Stimulated activated CD4-positive, alpha-beta T cell treated with anti-CD3 and anti-CD28 coated beads, Interleukin-1b, Interleukin-23, amount 100 ng/mL, for 48 hours (primary cell): ENCODE measurements at places on chromosomes 2 and 18.

DNA sequence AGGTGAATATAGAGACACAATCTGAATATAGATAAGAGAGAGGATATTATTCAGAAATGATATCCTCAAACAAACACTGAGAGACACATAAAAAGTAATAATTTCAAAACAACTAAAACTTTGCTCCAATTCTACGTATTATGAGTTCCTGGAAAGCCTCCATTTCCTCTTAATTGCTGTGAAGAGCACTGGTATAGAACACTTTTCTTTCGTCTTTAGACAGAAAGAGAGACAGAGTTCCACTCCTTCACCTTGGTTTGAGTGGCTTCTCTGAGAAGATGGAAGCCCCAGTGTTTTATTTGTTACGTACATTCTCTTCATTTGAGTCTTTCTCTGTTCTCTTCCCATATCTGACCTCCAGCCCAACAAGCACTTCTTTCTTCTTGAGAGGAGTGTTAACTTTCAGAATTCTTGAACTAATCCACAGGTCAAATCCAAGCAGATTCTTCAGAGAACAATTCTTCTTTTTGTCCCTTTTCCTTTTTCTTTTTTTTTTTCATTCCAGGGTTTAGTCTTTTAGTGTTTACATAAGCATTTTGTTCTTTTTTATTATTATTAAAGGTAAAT is 6.4 kb upstream of the PIK3C3 start:
- DNase-seq, result no peak

DNA sequence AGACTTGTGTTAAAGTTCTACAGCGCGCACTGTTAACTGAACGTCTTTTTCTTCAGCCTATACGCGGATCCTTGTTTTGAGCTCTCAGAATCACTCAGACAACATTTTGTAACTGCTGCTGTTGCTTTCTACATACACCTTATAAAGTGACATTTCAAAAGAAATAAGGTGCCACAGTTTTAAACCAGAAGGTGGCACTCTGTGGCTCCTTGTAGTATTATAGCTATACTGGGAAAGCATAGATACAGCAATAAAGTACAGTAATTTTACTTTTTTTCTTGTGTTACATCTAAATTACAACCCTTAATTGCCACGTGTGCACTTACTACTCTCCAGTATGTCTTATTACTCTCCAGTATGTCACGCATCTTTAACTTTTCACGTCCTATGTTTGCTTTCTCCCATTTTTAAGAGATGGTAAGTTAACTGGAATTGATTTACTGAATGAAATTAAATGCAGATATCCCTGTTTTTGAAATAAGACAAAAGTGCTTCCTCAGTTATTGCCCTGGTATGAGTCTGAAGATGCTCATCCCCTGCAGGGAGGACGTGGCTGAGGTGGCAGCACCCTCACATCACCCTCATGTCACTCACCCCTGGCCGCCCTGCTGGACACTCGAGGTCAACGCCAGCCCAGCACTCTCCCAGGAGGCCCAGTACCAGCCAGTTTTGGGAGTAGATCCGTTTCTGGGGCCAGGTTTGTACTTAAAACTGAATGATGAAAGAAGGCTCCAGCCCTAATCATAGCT is 37.8 kb downstream of the GORASP2 start:
- DNase-seq, result no peak

GRCh38 chr2:22901471-22902179 is 483.4 kb upstream of the KLHL29 start:
- no peak for DNase-seq

DNA sequence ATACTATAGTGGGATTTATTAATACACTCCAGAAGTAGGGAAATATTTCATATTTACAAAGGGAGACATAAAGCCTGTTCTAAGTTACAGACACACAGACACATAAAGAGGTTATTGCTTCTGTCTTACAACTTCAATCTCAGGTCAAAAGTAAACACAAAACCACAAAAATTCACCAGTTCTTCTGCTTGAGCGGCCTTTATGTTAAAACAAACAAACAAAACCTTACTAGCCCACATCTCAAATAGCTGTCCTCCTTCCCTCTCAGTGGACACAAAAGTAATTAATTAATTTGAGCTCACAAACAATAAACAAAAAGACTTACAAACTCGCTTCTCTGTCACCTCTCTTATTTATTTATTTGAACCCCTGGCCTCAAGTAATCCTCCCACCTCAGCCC is 1.5 kb upstream of the ASNSD1 start:
- no peak for DNase-seq

DNA sequence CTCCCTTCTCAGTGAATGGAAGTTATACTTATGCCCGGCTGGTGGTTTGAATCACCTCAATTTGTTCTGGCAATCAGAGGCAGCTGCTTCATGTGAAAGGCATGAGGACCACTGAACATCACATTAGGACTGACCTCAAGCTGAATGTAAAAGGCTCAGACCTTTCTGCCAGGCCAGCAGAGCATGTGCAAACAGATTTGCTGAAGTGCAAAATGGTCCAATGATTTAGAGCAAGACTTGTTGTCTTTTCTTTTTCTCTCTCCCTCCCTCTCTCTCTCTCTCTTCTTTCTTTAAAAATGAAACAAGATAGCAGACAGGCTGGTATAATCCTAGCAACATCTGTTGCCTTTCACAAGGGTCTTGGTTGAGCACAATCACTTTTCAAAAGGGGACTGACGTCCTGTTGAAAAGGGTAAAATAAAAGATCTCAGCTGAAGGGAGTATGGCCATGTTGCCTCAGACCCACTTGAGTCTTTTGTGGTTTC is 13.3 kb upstream of the CDH7 start:
- no peak for DNase-seq

DNA sequence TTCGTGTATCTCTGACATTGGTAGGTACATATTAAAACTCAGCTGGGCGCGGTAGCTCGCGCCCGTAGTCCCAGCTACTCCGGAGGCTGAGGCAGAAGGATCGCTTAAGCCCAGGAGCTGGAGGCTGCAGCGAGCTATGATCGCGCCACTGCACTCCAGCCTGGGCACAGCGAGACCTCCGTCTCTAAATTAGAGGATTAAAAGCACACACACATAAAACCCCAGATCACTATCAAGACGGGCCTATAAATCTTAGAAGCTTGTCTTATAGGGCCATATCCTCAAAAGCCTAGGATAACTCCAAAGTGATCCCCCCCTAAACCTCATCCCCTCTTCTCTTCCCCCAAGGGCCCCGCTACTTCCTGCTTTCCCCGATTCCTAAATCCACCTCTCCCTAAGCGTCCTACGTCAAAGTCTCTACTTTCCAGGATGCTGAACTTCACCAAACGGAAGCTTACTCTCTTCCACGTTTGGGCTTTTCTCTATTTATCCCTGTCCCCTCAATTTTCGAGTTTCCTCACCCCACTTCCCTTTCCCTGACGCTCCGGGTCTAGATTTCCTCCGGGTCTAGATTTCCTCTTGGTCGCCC is 707 bp downstream of the KRCC1 start:
- DNase-seq, result no peak

GRCh38 chr2:2368476-2368875 is 37.4 kb upstream of the MYT1L start:
- no peak for DNase-seq

DNA sequence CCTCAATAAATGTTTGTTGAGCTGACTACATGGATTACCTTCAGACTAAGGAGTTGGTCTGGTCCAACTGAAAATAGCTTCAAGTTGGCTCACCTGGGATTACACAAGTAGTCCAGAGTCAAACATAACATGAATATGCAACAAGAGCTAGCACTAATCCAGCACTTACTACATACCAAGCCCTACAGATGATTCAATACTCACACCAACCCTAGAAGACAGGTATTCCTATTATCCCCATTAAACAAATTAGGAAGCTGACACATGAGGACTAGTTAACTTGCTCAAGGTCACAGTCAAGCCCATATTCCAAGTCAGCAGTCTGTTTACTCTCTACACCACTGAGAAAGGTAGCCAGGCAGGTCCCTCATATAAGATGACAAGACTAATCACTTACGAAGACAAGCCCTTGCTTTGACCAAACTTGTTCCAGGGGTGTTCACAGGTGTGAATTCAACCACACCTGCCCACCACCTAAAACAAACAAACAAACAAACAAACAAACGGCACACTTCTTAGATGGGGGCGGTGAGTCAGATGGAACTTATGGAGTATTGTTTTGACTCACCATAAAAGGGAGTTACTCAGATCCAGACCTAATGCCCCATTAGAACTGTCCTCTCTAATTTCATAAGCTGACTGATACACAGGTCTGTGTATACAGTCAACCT is 29.1 kb downstream of the TMEM131 start:
- no peak for DNase-seq

GRCh38 chr2:181305301-181306123 is 151.7 kb upstream of the ITGA4 start:
- DNase-seq, result peak; percentile 47

DNA sequence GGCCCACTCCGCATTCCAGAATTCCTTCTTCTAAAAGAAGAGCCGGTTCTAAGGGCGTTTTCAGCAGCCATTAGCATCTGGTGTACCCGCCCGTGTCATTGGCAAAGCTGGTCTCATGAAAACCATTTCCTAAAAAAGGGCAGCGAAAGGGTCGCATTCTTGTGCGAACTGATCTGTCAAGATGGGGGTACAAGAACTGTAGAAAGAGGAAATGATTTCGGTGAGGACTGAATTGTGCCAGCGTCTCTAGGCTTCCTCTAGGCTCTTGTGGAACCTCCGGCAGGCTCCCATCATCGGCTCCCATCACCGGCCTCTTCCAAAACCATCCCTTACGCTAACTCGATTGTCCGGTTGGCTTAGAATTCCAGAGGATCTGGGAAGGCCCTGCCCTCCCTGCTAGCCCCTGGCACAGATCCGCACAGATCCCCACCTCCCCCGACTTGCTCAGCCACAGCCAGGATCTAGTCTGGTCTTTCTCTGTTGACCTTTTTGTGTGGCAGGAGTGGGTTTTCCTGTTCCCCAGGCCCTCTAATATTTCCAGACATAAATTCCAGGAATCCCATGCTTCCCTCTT is 1.3 kb downstream of the RAB31 start:
- DNase-seq, result no peak

DNA sequence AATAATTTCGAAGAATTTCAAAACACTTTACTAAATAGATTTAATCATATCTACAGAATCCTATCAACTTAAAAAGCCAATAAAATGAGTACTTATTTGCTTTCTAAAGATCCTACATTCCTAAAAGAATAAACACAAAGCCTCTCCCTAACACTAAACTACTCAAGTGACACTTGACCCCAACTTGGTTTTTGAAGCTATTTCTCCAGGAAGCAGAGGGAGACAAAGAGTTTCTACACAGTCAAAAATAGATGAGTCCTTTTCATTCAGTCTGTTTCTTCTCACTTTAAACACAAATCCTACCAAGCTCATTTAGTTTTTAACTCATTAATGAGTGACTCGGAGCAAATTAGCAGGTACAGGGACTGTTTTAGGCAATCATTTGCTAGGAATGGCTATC is 2.1 kb downstream of the ATL2 start:
- DNase-seq, result no peak

DNA sequence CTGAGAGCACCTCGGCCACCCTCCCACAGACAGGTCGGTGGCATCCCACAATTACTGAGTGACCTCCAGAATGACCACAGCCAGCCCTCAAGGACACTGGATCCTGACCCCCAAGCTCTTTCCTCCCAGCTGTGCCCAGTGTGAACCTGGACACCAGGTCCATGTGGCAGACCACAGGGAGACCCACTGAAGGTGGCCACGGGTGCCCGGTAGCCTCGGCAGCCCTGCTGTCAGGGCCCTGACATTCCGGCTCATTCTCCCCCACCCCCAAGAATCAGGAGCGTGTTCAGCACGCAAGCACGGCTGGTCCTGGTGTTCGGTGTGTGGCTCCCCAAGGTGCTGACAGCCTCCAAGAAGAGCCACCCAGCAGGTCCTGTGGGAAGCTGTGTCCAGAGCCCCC is 32.8 kb downstream of the AQP12A start:
- no peak for DNase-seq

GRCh38 chr2:237440819-237441281 is 26.9 kb upstream of the COL6A3 start:
- peak; percentile 82 for DNase-seq

- DNase-seq, result no peak
Observed at GRCh38 chr2:43269706-43270105, 43.3 kb upstream of the ZFP36L2 start.
